NCI-H187 (cell line): ENCODE measurements at places on chromosomes 12 and 14.

DNA sequence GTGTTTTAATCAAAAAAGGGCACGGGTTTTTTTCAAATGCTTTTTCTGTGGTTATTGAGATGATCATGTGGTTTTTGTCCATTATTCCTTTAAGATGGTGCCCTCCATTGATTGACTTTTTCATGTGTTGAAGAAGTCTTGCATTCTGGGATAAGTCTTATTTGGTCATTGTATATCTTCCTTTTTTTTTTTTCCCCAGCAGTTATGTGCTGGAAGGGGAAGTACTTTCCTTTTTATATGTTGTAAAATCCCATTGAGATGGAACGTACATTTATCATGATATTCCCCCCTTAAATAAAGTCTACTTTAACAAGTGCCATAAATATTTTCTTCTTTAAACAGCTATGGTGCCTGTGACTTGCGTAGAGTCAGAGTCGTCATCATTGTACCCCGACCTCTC is 24.8 kb upstream of the MUCL1 start:
- no peak for DNase-seq

GRCh38 chr12:11981121-11981733 is 89.5 kb upstream of the BCL2L14 start:
- no peak for DNase-seq

- DNase-seq = no peak
Measured at GRCh38 chr12:104490850-104491249, 34.1 kb downstream of the CHST11 start.

- DNase-seq = no peak
Measured at GRCh38 chr12:27523305-27523641, 733 bp upstream of the PPFIBP1 start.

GRCh38 chr14:97705976-97706375 is 908.8 kb downstream of the VRK1 start:
- DNase-seq = no peak

DNA sequence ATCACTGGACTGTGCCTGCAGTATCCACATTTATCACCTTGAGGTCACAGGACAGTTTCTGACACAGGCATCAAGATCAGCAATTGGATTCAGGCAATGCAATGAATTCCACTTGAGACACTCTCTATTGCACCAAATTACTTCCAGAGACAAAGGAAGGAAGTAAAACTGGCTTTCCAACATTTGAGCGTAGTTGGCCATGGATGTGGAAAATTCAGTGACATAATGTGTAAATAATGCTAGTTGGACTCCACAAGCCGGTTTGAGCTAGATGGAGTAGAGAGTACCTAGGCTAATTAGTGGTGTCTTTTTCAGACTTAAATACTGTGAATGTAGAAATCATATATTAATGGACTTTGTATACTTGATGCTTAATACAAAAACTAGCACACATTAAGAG is 168.3 kb upstream of the SYT1 start:
- DNase-seq = no peak

DNA sequence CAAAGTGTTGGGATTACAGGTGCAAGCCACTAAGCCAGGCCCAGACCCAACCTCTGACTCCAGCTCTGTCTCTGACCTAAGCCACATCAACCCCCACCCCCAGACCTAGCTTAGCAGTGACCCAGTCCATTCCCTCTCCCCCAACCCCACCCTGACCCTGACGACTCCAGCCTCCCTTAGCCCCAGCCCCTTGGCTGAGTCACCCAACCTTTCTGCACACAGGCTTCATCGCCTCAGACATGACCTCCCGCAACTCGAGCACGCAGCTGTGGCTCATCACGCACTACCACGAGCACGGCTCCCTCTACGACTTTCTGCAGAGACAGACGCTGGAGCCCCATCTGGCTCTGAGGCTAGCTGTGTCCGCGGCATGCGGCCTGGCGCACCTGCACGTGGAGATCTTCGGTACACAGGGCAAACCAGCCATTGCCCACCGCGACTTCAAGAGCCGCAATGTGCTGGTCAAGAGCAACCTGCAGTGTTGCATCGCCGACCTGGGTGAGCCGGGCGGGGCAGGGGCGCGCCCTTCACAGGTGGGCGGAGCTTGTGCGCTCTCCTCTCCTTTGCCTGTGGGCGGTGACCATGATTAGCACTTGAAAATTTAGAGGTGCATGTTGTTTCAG is 7.8 kb downstream of the ACVRL1 start:
- DNase-seq = no peak

GRCh38 chr14:68109132-68109900 is 289.7 kb downstream of the RAD51B start:
- DNase-seq = no peak

GRCh38 chr12:59646636-59647035 is 50.8 kb downstream of the SLC16A7 start:
- DNase-seq = no peak

DNA sequence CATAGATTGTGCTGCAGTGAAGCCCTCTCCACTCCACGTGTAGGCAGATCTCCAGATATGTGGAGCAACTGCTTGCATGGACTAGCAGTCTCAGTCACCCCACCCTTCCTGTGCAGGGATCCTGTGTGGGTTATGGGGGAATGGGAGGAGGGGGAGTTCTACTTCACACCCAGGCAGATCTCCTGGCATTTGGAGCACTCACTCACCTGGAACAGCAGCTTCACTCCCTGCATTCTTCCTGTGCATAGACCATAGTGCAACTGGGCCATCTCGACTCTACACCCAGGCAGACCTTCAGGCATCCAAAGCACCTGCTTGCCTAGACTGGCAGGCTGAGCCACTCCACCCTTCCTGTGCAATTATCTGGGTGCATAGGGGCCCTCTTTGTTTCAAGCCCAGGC is 96.0 kb upstream of the PCED1B start:
- no peak for DNase-seq

- DNase-seq = no peak
Measured at GRCh38 chr14:34620115-34620514, 9.8 kb downstream of the SNX6 start.

GRCh38 chr12:74725154-74725553 is 187.5 kb downstream of the ATXN7L3B start:
- no peak for DNase-seq

DNA sequence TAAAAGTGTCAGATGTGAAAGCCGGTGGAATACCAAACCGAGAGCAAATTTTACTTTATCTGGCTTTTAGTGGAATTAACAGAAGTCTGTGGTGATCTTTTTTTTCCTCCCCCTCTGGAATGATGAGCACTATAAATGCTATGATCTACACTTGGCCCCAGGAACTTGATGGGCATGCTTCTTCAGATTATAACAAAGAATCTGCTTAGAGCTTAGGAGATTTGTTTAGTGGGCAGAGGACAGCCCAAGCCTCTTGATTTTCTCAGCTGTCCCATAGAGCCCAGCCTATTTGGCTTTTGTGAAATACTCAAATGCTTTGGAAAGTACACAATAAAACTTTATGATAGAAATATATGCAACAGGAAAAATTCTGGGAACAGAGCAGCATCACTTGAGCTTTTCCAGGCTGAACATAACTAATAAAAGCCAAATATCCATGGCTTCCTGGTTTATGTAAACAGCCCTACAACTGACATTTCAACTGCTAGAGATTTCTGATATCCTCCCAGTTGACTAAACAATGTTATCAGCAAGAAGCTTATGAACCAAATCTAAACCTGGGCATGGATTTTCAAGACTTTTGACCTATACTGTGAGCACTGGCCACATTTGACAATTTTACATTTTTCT is 149.6 kb downstream of the PLXNC1 start:
- DNase-seq = no peak

DNA sequence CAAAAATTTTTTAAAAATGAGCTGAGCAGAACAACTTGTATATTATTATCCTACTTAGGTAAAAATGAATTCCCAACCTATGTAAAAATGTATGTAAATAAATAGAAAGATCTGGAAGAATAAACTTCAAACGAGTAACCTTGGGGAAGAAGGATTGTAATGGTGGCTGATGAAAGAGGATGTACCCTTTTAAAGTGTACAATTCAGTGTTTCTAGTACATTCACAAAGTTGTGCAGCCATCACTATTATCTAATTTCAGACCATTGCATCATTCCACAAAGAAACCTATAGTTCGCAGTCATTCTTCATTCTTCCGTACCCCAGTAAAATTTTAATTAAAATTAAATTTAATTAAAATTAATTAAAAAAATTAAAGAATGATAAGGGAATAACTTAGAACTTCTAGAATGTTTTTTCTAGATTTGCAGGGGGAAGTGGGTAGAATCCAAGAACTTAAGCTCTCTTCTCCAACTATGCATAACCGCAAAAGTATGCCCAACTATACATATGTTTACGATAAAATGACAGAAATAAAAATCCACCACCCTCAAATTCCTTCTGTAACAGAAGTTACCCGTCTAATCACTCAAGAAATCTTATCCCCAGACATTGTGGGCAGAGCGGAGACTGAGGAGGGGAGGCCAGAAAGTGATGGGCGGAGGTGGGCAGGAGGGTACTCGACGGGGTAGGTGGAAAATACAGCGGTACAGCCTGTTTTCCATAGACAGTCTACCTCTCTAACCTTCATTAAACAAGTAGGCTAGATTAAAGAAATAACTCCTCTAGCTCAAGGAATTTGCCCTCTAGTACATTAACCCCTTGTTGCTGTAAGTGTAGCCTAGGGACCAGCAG is 921 bp downstream of the DEPDC4 start:
- DNase-seq = no peak

DNA sequence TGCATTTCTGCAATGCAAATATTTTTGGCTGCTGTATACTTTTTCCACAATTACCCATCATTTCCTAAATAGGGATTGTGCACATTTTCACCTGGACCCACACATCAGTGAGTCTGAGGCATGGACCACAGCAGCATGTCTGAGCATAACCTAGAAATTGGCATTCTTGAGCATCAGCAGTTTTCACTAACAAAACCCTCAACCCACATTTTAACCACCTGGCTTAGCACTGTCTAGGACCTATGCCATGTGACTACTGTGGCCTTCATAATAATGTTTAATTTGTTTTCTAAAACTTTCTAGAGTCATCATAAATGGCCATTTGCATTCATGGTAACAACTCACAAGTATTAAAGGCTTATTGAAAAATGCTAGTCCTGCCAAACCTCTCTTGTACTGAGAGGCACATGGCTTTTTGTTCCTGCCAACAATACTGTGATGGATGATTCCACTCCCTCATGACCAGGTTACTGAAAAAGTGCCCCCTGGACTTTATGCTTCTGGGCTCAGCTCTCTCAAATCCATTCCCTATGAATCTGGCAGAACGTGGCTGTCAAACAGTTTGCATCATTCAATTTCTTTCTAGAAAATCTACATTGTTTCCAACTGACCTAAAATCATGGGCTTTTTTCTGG is 240.0 kb downstream of the MDGA2 start:
- DNase-seq = no peak

DNA sequence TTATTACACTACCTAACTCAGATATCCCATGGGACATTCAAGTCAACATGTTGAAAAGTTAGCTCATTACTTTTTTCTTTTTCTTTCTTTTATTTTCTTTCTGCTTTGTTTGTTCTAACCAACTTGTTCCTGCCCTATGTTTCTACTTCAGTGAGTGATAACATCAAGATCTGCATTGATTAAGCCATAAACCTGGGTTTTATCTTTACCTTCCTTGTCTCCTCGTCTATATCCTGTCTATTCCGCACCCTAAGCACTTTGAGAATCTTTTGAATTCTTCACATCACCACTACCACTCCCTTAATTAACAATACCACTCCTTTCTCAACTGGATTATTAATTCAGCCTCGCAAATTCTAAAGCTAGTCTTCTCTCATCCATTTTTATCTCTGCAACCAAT is 81.9 kb upstream of the AVPR1A start:
- no peak for DNase-seq

GRCh38 chr12:64687816-64688215 is 71.4 kb downstream of the GNS start:
- DNase-seq = no peak

DNA sequence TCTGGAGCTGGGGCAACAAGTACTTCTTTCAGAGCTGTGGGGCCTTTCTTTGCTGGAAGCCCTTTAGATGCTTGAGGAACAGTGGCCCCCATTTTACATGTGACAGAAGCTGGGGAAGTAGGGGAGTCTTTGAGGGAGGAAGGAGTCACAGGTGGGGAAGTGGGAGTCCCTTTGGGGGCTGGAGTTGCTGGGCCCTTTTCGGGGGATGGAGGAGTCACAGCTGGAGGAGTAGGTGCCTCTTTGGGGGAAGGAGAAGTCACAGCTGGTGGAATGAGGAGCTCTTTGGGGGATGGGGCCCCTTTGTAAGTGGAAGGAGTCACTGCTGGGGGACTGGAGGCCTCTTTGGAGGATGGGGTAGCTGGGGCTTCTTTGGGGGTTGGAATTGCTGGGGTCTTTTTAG is 8.6 kb downstream of the NACA start:
- no peak for DNase-seq

GRCh38 chr12:54287261-54288157 is 7.0 kb downstream of the HNRNPA1 start:
- no peak for DNase-seq

DNA sequence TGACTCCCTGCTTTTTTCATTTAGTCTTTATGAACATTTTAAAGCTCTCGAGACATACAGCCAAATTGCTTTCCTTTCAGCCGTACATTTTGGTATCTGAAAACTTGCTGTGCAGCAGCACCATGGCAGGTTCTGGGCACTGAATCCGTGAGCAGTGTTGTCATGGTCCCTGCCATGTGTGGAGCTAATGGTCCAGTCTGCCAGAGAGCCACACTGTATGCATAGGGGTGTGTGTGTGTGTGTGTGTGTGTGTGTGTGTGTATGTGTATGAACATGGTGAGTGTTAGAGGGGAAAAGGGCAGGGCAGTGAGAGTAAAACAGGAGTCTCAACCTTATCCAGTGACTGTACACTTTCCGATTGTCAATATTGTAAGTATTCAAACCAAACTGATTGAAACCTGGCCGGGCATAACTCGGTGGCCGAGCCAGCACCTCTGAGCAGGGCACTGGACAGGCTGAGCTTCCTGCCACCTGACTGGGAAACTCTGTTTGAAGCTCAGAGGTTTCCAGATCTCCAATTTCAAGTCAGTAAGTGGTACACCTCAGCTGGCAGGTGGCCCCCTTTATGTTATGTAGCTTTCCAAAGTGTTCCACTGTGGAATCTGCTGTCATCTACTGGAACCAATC is 110.0 kb downstream of the ESR2 start:
- no peak for DNase-seq

GRCh38 chr12:131897875-131898274 is 3.5 kb downstream of the ULK1 start:
- no peak for DNase-seq

GRCh38 chr14:23321572-23322547 is 603 bp downstream of the PABPN1 start:
- no peak for DNase-seq

GRCh38 chr14:104697317-104697703 is 7.9 kb downstream of the INF2 start:
- no peak for DNase-seq

GRCh38 chr12:110176745-110177144 is 52.6 kb downstream of the IFT81 start:
- no peak for DNase-seq

- no peak for DNase-seq
Measured at GRCh38 chr14:99961826-99962518, 103.2 kb upstream of the EVL start.

DNA sequence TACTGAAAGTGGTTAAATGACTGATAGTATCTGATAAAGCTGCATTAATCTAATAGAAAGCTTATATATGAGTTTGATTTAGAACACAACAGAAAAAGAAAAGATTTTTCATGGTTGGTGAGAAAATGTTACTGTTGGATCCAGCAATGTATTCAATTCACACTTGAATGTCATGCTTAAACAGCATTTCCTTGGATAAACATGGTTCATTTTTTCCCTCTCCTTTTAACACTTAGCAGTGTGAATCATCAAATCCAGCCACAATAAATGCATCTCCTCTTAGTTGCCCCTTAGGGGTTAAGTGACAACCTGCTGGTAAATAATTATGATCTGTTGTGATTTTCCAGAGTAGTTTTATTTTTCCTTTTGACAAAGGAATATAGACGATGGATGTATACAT is 74.9 kb upstream of the GRIP1 start:
- DNase-seq = no peak
